AG09309 (cell line): ENCODE measurements at places on chromosomes 5 and 9.
A peak's percentile ranks its signal among the peaks of the same experiment; 100 is the strongest.

GRCh38 chr9:4147476-4148230 lies 152.2 kb downstream of the GLIS3 start:
- no peak for DNase-seq

- DNase-seq: no peak
These were observed 11.5 kb upstream of the SLC35D2 start for GRCh38 chr9:96394832-96395496.

DNA sequence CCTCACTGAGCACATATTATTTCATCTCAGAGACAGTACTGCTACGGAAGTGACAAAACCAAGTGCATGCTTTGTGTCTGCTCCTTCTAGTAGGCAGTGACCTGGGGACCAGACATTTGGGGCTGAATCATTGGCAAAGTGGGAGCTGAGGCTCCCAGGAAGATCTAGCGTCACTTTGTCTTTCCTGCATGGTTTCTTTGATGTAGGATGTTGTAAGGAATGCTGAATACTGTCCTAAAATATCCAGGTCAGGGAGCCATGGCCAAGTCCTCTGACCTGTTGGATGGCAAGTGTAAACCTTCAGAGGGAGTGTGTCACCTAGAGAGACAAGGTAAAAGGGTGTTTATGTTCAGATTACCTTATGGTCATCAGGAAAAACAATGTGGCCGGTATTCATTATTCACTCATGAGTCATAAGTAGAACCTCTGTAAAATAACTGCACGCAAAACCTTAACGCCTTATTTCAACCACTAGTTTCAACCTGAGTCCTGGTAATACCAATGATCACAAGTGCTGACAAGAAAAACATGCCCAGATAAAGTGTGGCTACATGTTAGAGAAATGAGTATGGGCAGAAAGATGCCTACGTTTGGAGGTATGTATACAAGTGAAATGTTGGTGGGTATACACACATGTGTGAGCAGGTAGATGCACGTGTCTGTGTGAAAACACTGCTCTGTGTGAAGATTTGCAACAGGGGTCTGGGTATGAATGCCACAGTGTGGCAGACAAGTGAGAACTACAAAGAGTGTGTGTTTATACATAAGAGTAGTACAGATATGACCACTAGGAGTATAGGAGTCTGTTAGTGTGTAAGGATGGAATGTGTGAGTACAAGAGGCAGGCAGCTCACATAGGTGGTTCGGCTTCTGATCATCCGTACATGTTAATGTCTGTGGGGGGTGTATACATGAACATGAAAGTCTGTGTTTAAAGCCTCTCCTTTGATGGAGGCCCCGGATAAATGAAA lies 263.9 kb downstream of the SPOCK1 start:
- DNase-seq: no peak

- no peak for DNase-seq
These were observed 6.0 kb downstream of the RNF44 start for GRCh38 chr5:176530983-176531901.

DNA sequence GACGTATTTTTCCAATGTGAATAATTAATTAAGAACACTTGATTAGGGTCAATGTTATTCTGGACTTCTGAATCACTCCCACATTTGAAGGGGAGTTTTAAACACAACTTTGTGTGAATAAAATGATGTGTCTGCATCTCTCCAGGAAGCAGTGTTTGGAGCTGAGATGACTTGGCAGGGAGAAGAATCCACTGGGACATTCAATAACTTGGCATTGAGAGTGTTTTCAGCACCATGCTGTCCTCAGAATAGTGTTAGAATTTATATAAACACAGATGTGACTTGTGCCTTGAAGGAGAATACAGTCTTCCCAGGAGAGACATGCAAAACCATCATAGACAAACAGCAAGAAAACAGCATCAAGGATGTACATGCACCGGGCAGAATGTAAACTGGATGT lies 32.7 kb upstream of the KCNMB1 start:
- no peak for DNase-seq

DNA sequence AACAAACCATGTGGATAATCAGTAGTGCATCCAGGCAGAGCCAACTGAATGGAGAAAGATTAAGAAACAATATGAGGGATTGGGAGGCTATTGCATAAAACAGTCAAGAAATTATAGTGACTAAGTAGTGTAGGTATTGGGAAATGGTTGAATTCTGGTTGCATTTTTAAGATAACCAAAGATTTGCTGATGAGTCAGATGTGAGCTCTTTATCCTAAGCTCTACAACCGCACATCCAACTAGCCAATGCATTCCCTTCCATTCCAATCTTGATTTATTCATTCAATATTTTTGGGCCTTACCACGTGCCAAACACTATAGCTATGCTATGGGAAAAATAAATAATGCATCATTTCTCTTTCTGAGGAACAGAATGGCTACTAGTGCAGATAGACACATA lies 524.5 kb upstream of the RGMB start:
- DNase-seq: peak; percentile 85

- no peak for DNase-seq
These were observed 37.0 kb downstream of the CXXC5 start for GRCh38 chr5:139684881-139685749.

- no peak for DNase-seq
These were observed 148.0 kb downstream of the GHR start for GRCh38 chr5:42570966-42571960.

DNA sequence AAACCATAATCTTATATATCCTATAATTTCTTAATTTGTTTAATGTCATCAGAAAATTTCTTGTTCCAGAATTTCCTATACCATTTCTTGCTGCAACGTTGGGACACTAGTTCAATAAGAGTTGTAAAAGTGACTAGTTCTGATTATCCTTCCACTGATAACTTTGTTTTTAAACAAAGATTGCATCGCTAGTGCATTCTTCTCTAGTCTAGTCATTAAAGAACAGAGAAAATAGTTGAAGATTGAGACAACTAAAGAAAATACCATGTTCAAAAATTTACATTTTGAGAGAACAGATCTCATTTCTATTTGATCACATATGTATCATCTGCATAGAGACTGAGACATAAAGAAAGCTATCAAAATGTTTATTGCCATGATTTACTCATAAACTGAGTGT lies 1888.2 kb downstream of the EFNA5 start:
- DNase-seq: no peak

DNA sequence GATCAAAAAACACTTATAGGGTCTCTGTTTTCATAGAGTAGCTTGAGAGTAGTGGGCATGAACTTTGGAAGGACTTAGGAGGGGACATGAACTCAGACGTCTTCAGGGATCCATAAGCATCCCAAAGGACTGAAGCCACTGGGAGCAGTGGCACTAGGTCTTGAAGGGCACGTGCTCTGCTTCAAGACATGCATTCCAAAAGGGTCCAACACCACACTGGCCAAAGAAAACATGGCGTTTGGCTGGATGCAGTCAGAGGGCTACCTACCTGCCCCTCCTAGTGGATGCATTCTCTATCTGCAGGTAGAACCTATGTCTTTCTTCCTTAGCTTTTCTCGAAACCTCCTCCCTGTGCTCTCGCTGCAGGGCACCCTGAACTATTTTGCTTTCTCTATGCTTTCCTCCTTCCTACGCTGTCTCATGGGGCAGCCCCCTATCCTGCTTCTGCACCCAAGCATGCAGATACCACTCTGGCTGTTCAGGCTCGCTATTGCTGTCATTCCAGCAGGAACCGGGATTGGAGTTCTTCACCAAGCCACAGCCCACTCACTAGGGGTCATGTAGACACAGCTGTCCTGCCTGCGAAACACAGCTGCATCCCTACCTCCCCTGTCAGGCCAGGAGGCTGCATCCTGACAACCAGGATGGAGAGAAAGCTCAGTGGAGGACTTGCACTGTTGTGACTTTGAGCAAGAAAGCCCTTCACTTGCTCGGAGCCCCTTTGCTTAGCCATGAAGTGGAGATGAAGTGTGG lies 11.9 kb downstream of the FAM240B start:
- DNase-seq: no peak

- DNase-seq: peak; percentile 73
These were observed 9.3 kb upstream of the PTPN3 start for GRCh38 chr9:109507421-109507838.

DNA sequence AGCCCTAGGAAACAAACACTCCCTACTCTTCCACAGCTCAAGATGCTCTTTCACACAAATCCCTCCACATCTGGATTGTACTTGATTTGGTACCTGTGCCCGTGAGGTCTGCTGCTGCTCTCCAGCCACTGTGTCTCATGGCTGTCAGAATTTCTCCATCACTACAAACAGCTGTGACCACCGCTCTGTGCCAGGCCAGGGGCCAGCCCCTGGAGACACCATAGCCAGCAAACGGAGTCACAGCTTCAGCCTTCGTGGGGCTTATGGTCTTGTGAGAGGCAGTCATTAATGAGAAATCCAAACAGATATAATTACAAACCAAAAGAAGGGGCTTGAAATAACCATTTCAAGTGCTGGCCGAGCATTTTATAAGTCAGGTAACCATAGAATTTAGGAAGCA lies 43.6 kb downstream of the ADAM19 start:
- no peak for DNase-seq

- DNase-seq: no peak
These were observed 82.3 kb downstream of the ERMP1 start for GRCh38 chr9:5750569-5750968.

DNA sequence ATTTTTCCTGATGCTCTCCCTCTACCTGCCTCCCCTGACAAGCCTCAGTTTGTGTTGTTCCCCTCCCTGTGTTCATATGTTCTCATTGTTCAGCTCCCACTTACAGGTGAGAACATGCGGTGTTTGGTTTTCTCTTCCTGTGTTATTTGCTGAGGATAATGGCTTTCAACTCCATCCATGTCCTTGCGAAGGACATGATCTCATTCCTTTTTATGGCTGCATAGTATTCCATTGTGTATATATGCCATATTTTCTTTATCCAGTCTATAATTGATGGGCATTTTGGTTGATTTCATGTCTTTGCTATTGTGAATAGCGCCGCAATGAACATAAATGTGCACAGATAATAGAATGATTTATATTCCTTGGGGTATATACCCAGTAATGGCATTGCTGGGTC lies 77.5 kb upstream of the FAM170A start:
- DNase-seq: no peak

GRCh38 chr5:175750511-175750931 lies 92.7 kb downstream of the HRH2 start:
- DNase-seq: no peak

- DNase-seq: no peak
These were observed 95.5 kb upstream of the PRLR start for GRCh38 chr5:35325836-35326235.

DNA sequence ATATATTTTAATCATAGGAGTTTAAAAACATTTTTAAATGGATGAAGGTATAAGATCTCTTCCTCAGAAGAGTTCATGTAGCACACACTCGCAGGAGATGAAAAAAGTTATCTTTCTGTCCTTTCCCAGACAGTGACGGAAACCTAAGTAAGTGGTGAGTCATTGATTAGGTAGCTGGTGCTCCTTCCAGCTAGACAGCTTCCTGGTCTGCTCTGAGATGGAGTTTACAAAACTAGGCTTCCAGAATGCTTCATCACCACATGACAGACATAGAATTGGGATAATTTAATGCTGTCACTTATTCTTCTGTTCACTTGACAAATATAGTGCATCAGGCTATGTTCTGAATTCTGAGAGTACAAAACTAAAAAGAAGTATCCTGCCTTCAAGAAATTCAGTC lies 2393.0 kb upstream of the C9orf72 start:
- no peak for DNase-seq

- DNase-seq: no peak
These were observed 28.4 kb downstream of the TIMD4 start for GRCh38 chr5:156934450-156935211.

DNA sequence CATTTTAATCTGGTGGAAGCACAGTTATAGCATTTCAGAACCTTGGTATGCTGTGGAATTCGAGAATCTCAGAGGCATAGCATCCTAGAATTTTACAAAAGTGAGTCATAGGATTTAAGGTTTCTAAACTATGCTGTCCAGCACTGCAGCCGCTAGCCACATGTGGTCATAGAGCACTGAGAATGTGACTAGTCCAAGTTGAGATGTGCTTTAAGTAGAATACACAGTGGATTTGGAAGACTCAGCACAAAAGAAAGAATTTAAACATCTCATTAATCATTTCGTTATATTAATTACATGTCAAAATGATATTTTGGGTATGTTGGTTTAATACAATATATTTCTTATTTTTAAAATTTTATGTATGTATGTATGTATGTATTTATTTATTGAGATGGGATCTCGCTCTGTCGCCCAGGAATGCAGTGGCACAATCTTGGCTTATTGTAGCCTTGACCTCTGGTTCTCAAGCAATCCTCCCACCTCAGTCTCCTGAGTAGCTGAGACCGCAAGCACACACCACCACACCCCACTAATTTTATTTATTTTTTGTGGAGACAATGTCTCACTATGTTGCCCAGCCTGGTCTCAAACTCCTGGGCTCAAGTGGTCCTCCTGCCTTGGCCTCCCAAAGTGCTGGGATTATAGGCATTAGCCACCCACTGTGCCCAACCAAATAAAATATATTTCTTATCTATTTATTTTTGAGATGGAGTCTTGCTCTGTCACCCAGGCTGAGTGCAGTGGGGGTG lies 20.4 kb upstream of the RPS14 start:
- peak; percentile 96 for DNase-seq

DNA sequence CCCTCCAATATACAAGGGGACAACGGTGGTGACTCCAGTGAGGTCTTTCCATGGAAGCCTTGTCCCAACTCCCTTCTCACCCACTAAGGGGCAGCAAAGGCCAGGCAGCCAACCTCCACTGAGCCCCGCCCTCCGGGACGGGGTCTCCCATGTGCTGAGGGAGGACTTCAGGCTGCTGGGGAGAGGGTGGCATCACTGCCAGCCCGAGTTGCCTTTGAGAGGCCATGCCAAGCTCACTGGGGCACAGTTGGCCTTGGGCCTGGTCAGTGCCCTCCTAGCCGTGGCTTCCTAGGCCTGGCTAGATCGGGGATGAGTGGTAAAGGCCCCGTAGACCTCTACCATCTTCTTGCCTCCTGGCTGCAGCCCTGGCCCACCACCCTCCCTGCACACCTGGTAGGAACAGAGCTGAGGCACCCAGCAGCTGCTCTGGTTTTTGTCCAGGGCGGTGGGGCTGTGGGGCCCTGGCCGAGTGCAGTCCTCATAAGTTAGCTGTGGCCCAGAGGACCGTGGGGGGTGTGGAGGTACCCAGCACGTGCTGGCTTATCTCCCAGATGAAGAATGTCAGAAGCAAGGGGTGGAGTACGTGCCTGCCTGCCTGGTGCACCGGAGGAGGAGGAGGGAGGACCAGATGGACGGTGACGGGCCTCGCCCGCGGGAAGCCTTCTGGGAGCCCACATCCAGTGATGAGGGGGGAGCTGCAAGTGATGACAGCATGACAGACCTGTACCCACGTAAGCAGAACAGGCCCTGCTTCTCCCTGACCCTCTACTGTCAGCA lies 3.2 kb downstream of the SURF2 start:
- no peak for DNase-seq

GRCh38 chr9:71303351-71303750 lies 181.9 kb upstream of the TRPM3 start:
- DNase-seq: no peak

GRCh38 chr9:92986176-92987119 lies 39.1 kb downstream of the FGD3 start:
- no peak for DNase-seq

- no peak for DNase-seq
These were observed 256.6 kb upstream of the ITGA1 start for GRCh38 chr5:52531105-52531504.

- no peak for DNase-seq
These were observed 72.9 kb downstream of the C9orf50 start for GRCh38 chr9:129547869-129548570.
